ENCODE measurements at places on chromosomes 11 and 22. TPM values are rescaled to one million over a fixed set of nuclear protein-coding genes. Genes with fewer than 3 reads are reported as not detected.

The SHISAL1 gene
- total RNA-seq: 0.26 TPM

The NEAT1 gene
- total RNA-seq: 43.7 TPM

The OR52A1 gene
- not detected for total RNA-seq

The DCDC1 gene
- 0.15 TPM for total RNA-seq

The TUBA8 gene
- 67.1 TPM for total RNA-seq

The FAM83F gene
- 4.6 TPM for total RNA-seq

The SLC5A1 gene
- total RNA-seq: 34.9 TPM

The CABP2 gene
- total RNA-seq: not detected

The WNT7B gene
- not detected for total RNA-seq

The TEX54 gene
- total RNA-seq: not detected

The TPBGL gene
- total RNA-seq: 0.12 TPM

The SCUBE1 gene
- total RNA-seq: 0.04 TPM

The OR51B5 gene
- not detected for total RNA-seq

The BRSK2 gene
- total RNA-seq: 0.19 TPM

The BTBD18 gene
- not detected for total RNA-seq

DNA sequence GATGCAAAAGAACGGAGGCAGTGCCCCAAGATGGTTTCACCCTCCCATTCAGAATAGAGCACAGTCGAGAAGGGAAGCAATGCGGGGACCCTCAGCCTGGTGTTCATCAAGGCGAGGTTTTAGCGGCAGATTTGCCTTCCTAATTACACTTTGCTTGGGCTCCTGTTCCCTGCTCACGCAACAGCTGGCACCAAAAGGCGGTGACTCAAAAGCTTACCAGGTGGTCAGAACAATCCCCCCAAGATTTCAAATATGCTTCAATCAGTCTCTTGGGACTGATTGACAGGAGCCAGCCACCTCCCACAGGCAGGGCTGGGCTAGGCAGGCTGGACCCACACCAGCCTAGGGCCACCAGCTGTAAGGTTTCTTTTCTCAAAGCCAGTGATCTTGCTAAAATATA, 14.2 kb downstream of the IGSF9B start:
- no peak for DNase-seq
- H3K4me3 ChIP-seq: no peak overlapping the region
- peaks cover 21% of the 10 kb centered on the region for H3K36me3 ChIP-seq
- no peak overlapping the region for H3K27ac ChIP-seq
- H3K27me3 ChIP-seq: no peaks in the 10 kb centered on the region

DNA sequence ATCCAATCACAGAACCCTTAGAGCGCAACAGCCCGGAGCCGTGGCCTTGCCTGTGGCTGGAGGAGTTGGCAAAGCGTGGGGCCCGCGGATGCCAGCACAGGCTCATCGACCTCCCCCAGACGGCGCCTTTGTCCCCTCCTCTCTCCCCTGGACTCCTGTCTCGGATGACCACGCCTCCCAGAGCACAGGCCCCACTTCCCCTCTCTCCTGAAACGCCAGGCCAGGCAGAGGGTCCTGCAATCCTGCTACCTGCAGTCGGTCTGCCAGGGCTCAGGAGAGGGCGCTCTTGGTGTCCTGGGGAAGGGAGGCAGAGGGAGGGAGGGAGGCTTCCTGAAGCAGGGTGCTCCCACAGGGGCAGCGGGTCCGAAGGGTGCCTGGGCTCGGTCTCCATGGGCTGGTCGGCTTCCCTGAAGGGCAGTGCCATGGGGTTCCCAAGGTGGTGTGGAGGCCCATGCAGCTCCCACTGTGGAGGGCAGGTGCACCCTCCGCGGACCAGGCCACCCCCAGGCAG, 16.6 kb upstream of the TTLL12 start:
- no peaks in the 10 kb centered on the region for H3K4me1 ChIP-seq
- H3K27ac ChIP-seq: no peak overlapping the region
- no peak for DNase-seq
- no peaks in the 10 kb centered on the region for H3K27me3 ChIP-seq
- no peaks in the 10 kb centered on the region for H3K36me3 ChIP-seq
- no peak overlapping the region for H3K4me3 ChIP-seq

DNA sequence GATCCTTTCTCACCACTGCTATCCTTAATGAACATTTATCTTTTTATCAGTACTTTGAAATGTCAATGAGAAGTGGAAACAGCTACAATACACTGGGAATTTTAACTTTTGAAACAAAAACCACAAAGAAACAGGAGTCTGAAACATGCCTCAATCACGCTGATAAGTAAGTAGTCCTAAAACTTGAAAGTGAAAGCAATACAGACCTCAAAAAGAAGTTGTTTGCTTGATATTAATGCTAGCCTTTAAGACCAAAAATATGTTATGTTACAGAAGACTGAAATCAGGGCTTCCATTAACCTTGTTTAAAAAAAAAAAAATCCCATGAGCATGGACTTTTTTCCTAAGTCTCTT, 21.3 kb downstream of the PHF21A start:
- H3K4me1 ChIP-seq: no peaks in the 10 kb centered on the region
- H3K27ac ChIP-seq: peak overlapping the region; percentile 44
- H3K36me3 ChIP-seq: no peaks in the 10 kb centered on the region
- H3K4me3 ChIP-seq: no peak overlapping the region
- H3K27me3 ChIP-seq: no peaks in the 10 kb centered on the region
- no peak for DNase-seq

GRCh38 chr11:6328321-6328720, 8.0 kb upstream of the CAVIN3 start:
- no peak overlapping the region for H3K27ac ChIP-seq
- H3K36me3 ChIP-seq: no peaks in the 10 kb centered on the region
- H3K4me3 ChIP-seq: no peak overlapping the region
- no peak for DNase-seq
- no peaks in the 10 kb centered on the region for H3K27me3 ChIP-seq

DNA sequence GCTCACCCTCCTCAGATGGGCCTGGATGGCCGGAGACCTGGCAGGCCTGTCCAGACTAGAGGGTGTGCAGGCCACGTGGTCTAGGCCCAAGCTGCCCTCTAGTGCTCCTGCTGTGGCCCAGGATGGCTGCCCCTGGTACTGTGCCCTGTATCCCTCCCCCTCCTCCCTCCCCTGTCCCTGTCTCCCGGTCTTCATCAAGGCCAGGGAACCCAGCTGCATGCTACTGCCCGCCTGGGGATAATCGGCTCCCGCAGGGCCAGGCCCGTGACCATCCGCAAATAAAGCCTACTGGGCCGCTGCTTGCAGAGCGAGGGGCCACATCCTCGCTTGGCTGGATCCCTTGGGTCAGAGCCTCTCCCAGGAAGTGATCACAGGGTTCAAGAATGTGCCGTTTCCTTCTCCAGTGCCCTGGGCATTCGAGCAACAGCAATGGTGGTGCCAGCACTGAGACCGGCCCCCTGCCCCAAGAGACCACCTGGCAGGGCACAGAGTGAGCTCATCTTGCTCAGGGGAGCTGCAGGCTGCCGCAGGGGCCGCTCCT, 51.1 kb downstream of the WNT7B start:
- no peak for DNase-seq
- no peaks in the 10 kb centered on the region for H3K36me3 ChIP-seq
- H3K4me1 ChIP-seq: no peaks in the 10 kb centered on the region

- H3K36me3 ChIP-seq: no peaks in the 10 kb centered on the region
- H3K27me3 ChIP-seq: no peaks in the 10 kb centered on the region
- peak; percentile 56 for DNase-seq
These were observed 485.3 kb downstream of the TBC1D22A start for GRCh38 chr22:47247579-47248240.

- no peak overlapping the region for H3K4me3 ChIP-seq
- H3K4me1 ChIP-seq: peaks cover 49% of the 10 kb centered on the region
- H3K27ac ChIP-seq: peak overlapping the region; percentile 71
These were observed 124.7 kb downstream of the ME3 start for GRCh38 chr11:86547727-86548126.

DNA sequence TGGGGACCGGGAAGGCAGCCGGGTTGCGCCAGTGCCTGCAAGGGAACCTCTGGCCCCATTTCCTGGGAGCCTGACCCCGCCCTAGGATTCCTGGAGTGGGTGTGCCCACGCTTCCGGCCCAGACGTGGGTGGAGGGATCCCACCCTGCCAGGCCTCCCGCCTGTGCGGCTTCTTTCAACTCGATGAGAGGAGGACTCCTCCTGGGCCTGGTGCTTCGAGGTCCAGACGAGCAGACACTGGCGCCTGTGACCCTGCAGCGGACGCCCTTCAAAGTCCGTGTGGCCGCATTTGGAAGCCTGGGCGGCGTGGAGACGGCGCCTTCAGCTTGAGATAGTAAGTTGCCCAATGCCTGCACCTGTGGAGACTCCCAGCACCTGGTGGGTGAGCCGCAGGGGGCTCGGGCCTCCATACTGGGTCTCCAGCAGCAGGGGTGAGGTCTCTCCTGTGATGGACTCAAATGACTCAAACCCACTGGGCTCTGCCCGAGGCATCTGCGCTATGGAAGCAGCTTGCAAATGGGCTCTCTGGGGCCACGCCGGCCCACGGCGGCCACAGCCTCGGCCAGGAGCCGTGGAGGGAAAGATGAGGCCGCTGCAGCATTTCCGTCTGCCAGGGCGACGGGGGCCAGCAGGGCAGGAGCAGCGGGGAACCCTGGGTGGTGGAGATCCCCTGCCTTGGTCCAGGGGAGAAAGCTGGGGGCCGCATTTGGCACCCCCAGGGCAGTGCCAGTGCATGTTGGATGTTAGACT, 64.3 kb upstream of the PPARA start:
- peak; percentile 87 for DNase-seq
- H3K27ac ChIP-seq: peak overlapping the region; percentile 97
- peaks cover 27% of the 10 kb centered on the region for H3K36me3 ChIP-seq
- no peaks in the 10 kb centered on the region for H3K27me3 ChIP-seq
- peak overlapping the region; percentile 8 for H3K4me3 ChIP-seq
- H3K4me1 ChIP-seq: no peaks in the 10 kb centered on the region

DNA sequence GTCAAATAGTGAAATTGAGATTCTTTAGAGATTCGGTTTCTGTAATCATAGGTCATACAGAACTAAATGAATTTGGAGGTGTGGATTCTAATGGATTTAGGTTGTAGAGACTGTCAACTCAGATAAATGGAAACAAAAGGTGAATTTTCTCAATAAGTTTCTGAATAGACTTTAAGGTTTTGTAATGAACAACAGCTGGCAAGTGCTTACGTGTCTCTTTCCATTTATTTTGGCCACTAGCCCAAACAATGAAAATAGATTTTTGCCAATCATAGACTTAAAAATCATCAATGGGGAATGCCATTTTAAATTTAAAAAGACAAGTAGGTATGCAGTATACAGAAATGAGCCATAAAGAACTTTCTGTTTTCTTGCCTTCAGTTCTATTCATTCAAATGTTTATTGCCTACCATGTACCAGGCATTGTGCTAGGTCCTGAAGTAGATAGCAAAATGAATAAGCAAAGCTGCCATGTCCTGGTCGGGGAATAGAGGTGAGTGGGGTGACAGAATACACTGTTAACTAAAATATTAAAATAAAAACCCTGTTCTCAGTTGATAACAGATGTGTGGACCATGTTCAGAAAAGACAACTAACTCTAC, 16.9 kb upstream of the TMEM135 start:
- no peak for DNase-seq
- no peaks in the 10 kb centered on the region for H3K36me3 ChIP-seq
- no peak overlapping the region for H3K4me3 ChIP-seq
- no peak overlapping the region for H3K27ac ChIP-seq

- peak overlapping the region; percentile 43 for H3K27ac ChIP-seq
- no peak overlapping the region for H3K4me3 ChIP-seq
- DNase-seq: no peak
- no peaks in the 10 kb centered on the region for H3K27me3 ChIP-seq
- peaks cover 31% of the 10 kb centered on the region for H3K36me3 ChIP-seq
- peaks cover 51% of the 10 kb centered on the region for H3K4me1 ChIP-seq
These were observed 5.5 kb downstream of the PHRF1 start for GRCh38 chr11:581752-582151.

DNA sequence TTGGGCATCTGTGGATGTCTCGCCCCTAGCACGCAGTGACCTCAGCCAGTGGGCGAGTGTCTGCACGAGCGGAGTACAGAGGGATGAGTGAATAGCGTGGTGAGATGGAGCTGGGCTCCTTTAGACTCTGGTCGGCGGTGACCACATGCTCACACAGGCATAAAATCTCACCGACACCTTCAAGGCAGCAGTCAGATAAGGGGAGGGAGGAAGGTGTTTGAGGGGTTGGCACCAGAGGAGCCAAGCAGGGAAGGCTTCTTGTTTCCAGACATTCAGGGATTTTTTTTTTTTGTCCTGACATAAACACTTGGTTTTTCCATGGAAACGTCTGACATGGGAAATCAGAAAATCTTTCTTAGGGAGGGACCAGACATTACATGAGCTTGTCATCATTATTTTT, 35.8 kb downstream of the GRIK4 start:
- peaks cover 33% of the 10 kb centered on the region for H3K4me1 ChIP-seq
- DNase-seq: no peak
- H3K27me3 ChIP-seq: no peaks in the 10 kb centered on the region

GRCh38 chr11:2802389-2803185, 83.0 kb downstream of the CDKN1C start:
- H3K36me3 ChIP-seq: no peaks in the 10 kb centered on the region
- H3K4me3 ChIP-seq: no peak overlapping the region
- no peak overlapping the region for H3K27ac ChIP-seq
- DNase-seq: no peak
- peaks cover 22% of the 10 kb centered on the region for H3K4me1 ChIP-seq
- H3K27me3 ChIP-seq: no peaks in the 10 kb centered on the region

DNA sequence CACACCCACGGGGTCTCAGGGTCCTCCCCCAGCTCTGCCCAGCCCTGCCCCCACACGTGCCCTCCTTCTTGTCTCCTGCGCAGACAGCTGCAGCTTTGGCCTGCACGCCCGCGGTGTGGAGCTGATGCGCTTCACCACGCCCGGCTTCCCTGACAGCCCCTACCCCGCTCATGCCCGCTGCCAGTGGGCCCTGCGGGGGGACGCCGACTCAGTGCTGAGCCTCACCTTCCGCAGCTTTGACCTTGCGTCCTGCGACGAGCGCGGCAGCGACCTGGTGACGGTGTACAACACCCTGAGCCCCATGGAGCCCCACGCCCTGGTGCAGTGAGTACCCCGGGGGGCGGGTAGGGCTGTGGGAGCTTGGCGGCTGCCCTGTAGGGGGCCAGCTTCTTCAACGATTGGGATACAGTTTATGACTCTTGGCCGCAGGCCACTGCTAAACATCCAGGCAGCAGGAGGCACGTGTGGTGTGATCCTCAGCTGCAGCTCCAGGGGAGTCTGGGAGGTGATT, 30.8 kb downstream of the ST14 start:
- H3K4me3 ChIP-seq: no peak overlapping the region
- DNase-seq: no peak
- no peaks in the 10 kb centered on the region for H3K4me1 ChIP-seq
- no peaks in the 10 kb centered on the region for H3K36me3 ChIP-seq
- H3K27ac ChIP-seq: no peak overlapping the region
- no peaks in the 10 kb centered on the region for H3K27me3 ChIP-seq

- no peak overlapping the region for H3K4me3 ChIP-seq
- H3K27ac ChIP-seq: peak overlapping the region; percentile 93
- H3K27me3 ChIP-seq: no peaks in the 10 kb centered on the region
- H3K4me1 ChIP-seq: peaks cover 69% of the 10 kb centered on the region
- peaks cover 16% of the 10 kb centered on the region for H3K36me3 ChIP-seq
- peak; percentile 67 for DNase-seq
These were observed 59.0 kb downstream of the LRP5 start for GRCh38 chr11:68371171-68372041.

DNA sequence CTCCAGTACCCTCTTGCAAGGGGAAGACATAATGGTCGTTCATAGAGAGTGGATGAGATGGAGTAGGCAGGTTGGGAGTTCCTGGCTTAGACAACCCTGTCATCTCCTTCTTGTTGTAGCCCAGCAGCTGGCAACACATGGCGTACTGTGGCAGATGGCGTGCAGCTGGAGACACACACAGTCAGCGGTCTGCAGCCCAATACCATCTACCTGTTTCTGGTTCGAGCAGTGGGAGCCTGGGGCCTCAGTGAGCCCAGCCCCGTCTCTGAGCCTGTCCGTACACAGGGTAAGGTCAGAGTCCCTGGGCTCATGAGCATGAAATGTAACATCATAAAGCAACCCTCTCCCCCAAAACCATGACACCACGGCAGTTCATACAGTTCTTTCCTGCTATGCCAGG, 8.7 kb downstream of the ROBO3 start:
- no peak overlapping the region for H3K27ac ChIP-seq
- H3K27me3 ChIP-seq: peaks cover 14% of the 10 kb centered on the region
- H3K36me3 ChIP-seq: no peaks in the 10 kb centered on the region
- H3K4me1 ChIP-seq: no peaks in the 10 kb centered on the region

Data from right atrium auricular region (tissue), 2 donors.